Nasal cavity respiratory epithelium epithelial cell of viscerocranial mucosa (primary cell): ENCODE measurements at places on chromosomes 6 and 20. TPM values are rescaled to one million over a fixed set of nuclear protein-coding genes. Genes with fewer than 3 reads are reported as not detected.

OR2H2 gene
- total RNA-seq: not detected in 2 replicates

HTR1E gene
- total RNA-seq: not detected in 2 replicates

CDSN gene
- total RNA-seq: under 0.01 and 10.9 TPM in 2 replicates

TAP2 gene
- total RNA-seq: 23.6 and 66.8 TPM in 2 replicates

TAF11 gene
- 23.1 and 28.0 TPM in 2 replicates for total RNA-seq

OPRL1 gene
- total RNA-seq: 0.34 and 0.71 TPM in 2 replicates

PREX1 gene
- total RNA-seq: 0.14 and 0.34 TPM in 2 replicates

LY6G6C gene
- under 0.01 TPM in 1 of 2 replicates, not detected in the other for total RNA-seq
